Tibial nerve (tissue), 4 donors: ENCODE measurements at places on chromosomes 12 and 14.

GRCh38 chr12:77032406-77032805 lies 33.0 kb downstream of the E2F7 start:
- no peaks in the 10 kb centered on the region for H3K36me3 ChIP-seq
- H3K4me3 ChIP-seq = no peak overlapping the region
- H3K4me1 ChIP-seq = no peaks in the 10 kb centered on the region
- H3K27me3 ChIP-seq = no peaks in the 10 kb centered on the region
- no peak overlapping the region for H3K27ac ChIP-seq
- no peak for DNase-seq

DNA sequence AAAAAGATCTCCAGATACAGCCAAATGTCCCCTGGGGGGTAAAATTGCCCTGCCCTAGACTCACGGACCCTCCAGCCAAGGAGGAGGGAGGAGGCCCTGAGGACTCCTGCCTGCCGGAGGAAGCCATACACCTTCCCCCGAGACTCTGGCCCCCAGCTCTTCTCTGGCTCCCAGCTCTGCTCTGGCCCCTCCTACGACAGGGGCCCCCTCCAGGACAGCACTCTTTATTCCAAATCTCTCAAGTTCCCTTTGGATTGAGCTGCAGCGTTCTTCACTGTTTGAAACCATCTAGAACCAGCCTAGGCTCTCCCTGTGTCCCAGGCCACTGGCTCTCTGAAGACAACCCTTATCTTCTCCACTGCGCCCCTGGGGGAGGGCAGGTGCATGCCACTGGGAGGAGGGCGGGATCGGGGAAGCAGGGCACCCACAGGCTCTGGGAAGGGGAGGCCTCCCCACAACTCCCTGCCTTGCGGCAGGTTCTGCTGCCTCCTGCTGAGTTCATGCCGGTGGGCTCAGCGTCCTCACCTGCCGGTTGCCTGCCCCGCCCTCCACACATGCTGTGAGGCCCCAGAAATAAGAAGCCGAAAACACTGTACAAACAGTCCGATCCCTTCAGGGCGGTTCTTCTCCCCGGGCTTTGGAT lies 112.7 kb downstream of the DICER1 start:
- no peak for DNase-seq
- no peak overlapping the region for H3K4me3 ChIP-seq
- no peaks in the 10 kb centered on the region for H3K4me1 ChIP-seq
- H3K36me3 ChIP-seq = no peaks in the 10 kb centered on the region
- no peaks in the 10 kb centered on the region for H3K27me3 ChIP-seq

DNA sequence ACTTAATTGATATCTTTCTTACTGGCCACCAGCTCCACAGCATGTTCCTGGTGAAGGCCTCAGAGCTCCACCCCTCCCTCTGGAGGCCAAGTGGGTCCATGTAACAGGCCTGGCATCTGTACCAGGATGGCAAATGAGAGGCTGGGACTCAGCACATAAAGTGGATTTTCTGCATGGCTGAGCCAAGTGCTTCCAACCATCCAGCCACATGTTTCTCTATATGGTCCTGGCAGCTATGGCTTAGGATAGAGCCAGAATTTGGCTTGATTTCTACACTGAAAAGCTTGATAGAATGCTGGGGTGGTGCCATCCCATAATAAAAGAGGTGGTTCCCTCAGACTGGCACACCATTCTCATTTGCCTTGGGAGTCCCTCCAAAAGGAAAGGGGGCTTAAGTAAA lies 94.1 kb downstream of the PAX9 start:
- DNase-seq = no peak
- no peaks in the 10 kb centered on the region for H3K36me3 ChIP-seq
- no peak overlapping the region for H3K27ac ChIP-seq
- no peaks in the 10 kb centered on the region for H3K27me3 ChIP-seq
- H3K4me1 ChIP-seq = no peaks in the 10 kb centered on the region
- no peak overlapping the region for H3K4me3 ChIP-seq

GRCh38 chr14:68553311-68553710 lies 239.6 kb downstream of the ZFP36L1 start:
- H3K36me3 ChIP-seq = no peaks in the 10 kb centered on the region
- H3K4me3 ChIP-seq = no peak overlapping the region
- H3K27ac ChIP-seq = peak overlapping the region; percentile 14
- no peak for DNase-seq
- no peaks in the 10 kb centered on the region for H3K27me3 ChIP-seq
- H3K4me1 ChIP-seq = peaks cover 4% of the 10 kb centered on the region

DNA sequence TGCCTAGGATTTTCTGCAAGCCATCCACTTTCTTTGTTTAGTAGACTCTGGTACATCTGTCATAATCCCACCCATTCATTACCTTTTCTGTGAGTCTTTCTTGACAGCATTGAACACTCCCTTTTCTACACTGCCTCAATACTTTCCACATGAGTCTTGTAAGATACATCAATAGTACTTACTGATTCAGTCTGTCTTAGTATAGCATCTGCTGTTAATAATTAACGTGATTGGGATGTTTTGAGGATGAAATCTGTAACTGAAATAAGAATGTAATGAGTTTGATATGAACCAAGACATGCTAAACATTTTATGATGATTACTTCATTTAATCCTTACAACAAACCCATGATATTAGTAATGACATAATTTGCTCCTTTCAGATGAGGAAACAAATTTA lies 196.2 kb upstream of the FOXG1 start:
- H3K4me3 ChIP-seq = no peak overlapping the region
- H3K4me1 ChIP-seq = no peaks in the 10 kb centered on the region
- H3K27ac ChIP-seq = no peak overlapping the region
- no peak for DNase-seq
- no peaks in the 10 kb centered on the region for H3K27me3 ChIP-seq

DNA sequence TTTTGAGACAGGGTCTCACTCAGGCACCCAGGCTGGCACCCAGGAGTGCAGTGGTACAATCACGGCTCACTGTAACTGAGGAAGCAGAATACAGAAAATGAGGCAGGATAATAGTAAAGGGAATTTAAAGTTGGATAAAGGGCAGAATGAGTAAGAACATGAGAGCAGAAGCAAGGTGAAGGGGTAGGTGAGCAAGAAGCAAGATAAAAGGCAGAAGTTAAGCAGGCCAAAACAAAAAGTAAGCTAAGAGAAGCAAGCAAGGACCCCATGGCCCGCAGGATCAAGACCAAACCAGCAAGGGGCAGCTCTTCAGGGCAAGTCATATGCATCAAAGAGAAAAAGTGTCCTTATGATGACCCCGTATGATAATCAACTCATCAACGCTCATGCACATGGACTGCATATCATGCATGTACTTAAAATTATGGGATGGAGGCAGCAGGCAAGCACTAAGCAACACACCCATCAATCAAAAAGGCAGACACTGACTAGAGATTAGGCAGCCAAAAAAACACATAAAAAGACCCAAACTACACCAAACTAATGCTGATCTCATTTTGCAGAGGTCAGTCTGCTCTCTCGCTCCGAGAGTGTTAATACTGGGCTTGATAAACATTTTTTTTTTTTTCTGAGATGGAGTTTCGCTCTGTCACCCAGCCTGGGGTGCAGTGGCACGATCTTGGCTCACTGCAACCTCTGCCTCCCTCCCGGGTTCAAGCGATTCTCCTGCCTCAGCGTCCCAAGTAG lies 11.6 kb downstream of the TIMELESS start:
- no peak overlapping the region for H3K27ac ChIP-seq
- no peaks in the 10 kb centered on the region for H3K36me3 ChIP-seq
- no peaks in the 10 kb centered on the region for H3K27me3 ChIP-seq

DNA sequence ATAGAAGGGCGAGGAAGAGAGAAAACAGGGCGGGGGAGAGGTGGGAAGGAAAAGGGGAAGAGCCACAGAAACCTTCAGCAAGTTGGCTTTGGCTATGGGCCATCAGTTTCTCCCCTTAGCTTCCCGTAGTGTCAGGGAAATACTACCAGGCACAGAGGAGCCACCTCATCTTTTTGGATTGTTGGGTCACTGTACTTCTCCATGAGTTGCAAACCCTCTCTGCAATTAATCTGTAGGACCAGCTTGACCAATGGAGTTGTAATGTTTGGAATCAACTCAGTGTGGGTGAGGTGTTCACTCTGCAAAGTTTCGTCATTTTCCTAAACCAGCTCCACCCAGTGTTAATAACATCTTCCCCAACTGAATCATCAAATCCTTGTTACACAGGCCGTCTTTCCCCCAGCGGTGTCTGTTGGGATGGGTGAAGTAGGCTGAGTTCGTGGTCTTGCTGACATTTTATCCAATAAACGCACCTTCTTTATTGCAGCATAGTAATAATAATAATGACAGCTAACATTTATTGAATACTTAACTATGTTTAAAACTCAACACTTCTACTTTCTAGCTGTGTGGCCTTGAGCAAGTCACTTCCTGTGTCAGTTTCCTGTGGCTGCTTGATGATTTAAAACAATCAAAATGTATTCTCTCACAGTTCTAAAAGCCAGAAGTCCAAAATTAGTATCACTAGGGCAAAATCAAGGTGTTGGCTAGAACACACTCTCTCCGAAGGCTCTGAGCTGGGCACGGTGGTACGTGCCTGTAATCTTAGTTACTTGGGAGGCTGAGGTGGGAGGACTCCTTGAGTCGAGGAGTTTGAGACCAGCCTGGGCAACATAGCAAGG lies 8.1 kb upstream of the GLTP start:
- no peaks in the 10 kb centered on the region for H3K27me3 ChIP-seq
- no peaks in the 10 kb centered on the region for H3K4me1 ChIP-seq
- no peak overlapping the region for H3K4me3 ChIP-seq
- H3K27ac ChIP-seq = peak overlapping the region; percentile 16

DNA sequence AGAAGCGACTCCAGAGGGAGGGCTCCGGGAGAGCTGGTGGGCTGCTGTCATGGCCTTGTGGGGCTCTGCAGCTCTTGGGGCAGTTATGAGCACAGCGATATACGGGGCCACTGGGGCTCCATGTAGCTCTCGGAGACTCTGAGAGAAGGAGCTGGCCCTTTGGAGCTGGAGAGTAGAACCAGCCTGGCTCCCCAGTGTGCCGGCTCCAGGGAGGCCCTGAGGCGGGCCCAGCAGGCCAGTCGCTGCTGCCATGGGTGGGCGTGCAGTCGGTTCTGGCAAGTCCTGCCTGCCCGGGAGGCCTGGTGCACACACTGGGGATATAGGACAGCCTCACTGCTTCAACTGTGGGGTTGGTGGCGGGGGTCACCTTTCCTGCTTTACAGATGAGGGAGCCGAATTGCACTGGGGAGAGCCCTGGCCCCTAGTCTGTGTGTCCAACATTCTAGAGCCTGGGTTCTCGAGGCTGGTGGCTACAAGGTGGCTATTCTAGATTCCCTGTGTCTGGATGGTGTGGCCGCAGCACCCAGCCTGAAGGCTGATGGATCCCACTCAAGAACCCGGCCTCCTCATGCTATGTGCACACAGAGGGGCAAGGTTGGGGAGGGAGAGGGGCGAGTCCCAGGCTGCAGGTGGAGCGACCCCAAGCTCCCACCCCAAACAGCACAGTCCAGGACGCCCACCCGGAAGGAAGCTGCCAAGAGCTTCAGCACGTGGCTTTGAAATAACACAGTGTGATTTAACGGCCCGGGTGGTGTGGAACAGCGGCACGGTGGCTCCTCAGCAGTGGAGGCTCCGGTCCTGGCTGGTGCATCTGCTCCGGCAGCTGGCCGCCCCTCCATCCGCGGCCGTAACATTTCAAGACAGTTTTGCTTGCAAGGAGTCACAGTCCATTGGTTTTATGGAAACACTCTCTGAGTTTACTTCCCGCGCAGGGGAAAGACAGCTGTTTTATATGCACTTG lies 188.3 kb upstream of the C14orf180 start:
- no peak overlapping the region for H3K27ac ChIP-seq
- DNase-seq = no peak
- H3K36me3 ChIP-seq = no peaks in the 10 kb centered on the region

GRCh38 chr14:80607430-80608190 lies 333.9 kb downstream of the CEP128 start:
- no peak for DNase-seq
- peak overlapping the region; percentile 22 for H3K27ac ChIP-seq
- no peaks in the 10 kb centered on the region for H3K4me1 ChIP-seq
- no peak overlapping the region for H3K4me3 ChIP-seq

- H3K4me3 ChIP-seq = no peak overlapping the region
- no peaks in the 10 kb centered on the region for H3K4me1 ChIP-seq
- H3K27me3 ChIP-seq = no peaks in the 10 kb centered on the region
- H3K27ac ChIP-seq = no peak overlapping the region
- no peaks in the 10 kb centered on the region for H3K36me3 ChIP-seq
- DNase-seq = no peak
Measured at GRCh38 chr12:132117558-132117875, 26.6 kb downstream of the DDX51 start.

GRCh38 chr14:31902002-31902401 lies 175.1 kb upstream of the ARHGAP5 start:
- H3K36me3 ChIP-seq = no peaks in the 10 kb centered on the region
- H3K4me1 ChIP-seq = peaks cover 2% of the 10 kb centered on the region
- no peak overlapping the region for H3K27ac ChIP-seq
- DNase-seq = no peak
- no peaks in the 10 kb centered on the region for H3K27me3 ChIP-seq

DNA sequence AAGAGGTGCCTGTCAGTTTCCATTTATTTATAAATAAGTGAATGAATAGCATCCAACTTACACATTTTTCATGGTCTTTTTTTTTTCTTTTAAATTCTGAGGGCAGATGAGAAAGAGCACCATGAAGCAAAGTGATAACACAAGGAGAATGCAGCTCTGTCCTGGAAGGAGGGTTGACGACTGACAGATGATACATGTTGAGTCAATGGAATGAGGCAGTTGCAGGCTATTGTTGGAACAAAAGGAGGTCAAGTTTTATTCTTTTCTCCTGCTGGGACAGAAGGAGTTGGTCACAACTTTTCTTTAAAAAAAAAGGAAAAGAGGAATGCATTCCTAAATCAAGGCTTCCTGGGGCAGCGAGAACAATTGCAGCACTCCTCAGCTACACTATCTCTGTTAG lies 119.9 kb upstream of the PLEKHG7 start:
- H3K4me3 ChIP-seq = no peak overlapping the region
- H3K27me3 ChIP-seq = no peaks in the 10 kb centered on the region
- no peaks in the 10 kb centered on the region for H3K4me1 ChIP-seq
- DNase-seq = no peak
- no peak overlapping the region for H3K27ac ChIP-seq

DNA sequence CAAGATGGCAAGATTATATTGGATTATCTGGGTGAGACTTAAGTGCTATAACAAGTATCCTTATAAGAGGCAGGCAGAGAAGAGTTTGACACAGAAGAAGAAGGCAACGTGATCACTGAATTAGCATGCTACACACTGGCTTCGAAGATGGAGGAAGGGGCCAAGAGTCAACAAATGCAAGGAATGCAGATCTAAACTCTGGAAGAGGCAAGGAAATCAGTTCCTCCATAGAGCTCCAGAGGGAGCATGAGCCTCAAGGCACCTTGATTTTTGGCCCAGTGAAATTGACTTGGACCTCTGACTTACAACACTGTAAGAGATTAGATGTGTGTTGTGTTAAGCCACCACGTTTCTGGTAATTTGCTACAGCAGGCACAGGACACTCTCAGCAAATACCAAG lies 536.4 kb upstream of the SEL1L start:
- no peaks in the 10 kb centered on the region for H3K27me3 ChIP-seq
- no peaks in the 10 kb centered on the region for H3K36me3 ChIP-seq
- H3K4me1 ChIP-seq = no peaks in the 10 kb centered on the region

- no peaks in the 10 kb centered on the region for H3K4me1 ChIP-seq
Measured at GRCh38 chr14:68404146-68404527, 388.7 kb downstream of the ZFP36L1 start.

- no peaks in the 10 kb centered on the region for H3K27me3 ChIP-seq
- no peak for DNase-seq
- no peak overlapping the region for H3K4me3 ChIP-seq
- H3K36me3 ChIP-seq = no peaks in the 10 kb centered on the region
- no peaks in the 10 kb centered on the region for H3K4me1 ChIP-seq
Measured at GRCh38 chr14:51609955-51610283, 41.8 kb upstream of the FRMD6 start.
